ENCODE measurements at places on chromosomes 12 and 14. TPM values are rescaled to one million over a fixed set of nuclear protein-coding genes. Genes with fewer than 3 reads are reported as not detected.
A peak's percentile ranks its signal among the peaks of the same experiment; 100 is the strongest.

DNA sequence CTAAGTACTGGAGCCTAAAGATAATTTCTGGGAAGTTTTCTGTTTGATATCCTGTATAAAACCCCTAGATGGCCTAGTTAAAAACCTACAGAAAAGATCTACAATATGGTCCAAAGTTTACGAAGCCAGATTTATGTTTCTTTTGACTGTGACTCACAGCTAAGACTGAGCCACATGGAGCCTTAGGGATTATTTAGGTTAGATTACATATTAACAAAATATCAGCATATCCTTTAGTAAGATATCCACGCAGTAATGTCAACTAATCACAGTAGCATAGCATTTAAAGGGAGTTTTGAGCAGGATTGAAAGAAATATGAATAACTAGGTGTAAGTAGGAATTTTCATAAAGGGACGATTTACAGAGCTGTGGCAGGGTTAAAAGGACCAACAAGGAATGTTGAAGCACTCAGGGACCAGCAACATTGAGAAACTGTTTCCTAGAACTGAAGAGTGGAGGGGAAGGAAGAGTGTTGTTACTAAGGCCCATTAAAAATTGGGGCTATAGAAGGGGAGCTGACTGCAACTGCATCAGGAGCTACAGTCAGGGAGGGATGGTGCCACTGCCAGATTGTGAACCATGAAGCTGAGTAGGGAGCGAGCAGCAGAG is 155.5 kb downstream of the DACT1 start:
- DNase-seq: no peak

- DNase-seq: no peak
These were observed 16.6 kb upstream of the PLEK2 start for GRCh38 chr14:67428501-67429031.

GRCh38 chr14:103142721-103143302 is 19.6 kb downstream of the TNFAIP2 start:
- DNase-seq: no peak

DNA sequence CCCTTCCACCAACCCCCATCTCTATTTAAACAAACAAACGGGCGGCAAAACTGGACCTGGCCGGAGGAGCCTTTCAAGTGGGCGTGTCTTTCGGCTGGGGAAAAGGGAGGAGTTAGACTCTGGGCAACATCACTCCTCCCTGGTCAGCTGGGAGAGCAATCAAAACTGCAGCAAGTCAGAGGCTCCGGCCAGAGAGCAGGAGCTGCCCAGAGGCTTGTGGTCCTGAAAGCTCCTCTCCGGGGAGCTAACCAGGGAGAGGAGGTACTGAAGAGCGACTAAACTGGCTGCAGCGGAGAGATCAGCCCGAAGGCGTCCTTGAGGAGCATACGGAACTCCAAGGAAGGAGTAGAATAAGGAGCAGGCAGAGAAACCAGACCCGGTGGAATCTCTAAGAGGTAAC is at the start of gene NEUROD4:
TSS of gene NEUROD4 (plus strand) at position 191 of the 400 bp plus-strand sequence. CDS start 6,466 bp downstream, outside the sequence.
- DNase-seq: peak; percentile 11

- DNase-seq: peak; percentile 10
These were observed 38.6 kb downstream of the MGST1 start for GRCh38 chr12:16385782-16386646.

DNA sequence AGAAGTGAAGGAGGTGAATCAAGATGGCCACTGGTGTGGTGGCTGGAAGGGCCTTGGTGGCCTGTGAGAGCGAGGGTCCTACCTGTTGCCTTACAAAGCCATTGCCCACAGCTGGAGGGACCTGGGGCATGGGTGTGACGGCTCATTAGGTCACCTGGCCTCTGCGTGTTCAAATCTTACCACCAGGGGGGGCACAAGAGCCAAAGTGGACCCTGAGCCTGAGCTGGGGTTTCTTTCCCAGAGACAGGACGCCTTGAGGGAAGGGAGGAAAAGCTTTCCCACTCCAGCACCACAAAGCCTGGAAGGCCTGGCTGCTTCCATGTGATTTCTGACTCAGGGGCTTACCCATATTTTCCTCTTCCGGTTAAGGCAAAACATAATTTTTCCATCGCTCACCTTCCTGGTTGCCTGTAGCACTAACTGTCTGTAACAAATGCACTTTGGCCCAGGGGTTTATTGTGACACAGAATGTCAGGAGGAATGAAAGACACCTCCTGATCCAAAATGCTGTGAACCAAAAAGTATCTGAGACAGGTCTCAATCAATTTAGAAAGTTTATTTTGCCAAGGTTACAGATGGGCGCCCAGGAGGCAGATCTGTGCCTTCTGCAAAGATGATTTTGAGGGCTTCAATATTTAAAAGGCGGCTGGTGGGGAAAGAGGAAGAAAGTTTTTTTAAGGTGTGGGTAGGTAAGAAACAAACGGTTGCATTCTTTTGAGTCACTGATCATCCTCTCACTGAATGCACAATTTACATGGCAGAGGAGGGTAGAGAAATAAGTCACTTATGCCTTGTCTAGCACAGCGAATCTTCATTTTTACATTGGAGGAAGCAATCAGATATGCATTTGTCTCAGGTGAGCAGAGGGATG is 4.3 kb upstream of the CD9 start:
- peak; percentile 93 for DNase-seq

DNA sequence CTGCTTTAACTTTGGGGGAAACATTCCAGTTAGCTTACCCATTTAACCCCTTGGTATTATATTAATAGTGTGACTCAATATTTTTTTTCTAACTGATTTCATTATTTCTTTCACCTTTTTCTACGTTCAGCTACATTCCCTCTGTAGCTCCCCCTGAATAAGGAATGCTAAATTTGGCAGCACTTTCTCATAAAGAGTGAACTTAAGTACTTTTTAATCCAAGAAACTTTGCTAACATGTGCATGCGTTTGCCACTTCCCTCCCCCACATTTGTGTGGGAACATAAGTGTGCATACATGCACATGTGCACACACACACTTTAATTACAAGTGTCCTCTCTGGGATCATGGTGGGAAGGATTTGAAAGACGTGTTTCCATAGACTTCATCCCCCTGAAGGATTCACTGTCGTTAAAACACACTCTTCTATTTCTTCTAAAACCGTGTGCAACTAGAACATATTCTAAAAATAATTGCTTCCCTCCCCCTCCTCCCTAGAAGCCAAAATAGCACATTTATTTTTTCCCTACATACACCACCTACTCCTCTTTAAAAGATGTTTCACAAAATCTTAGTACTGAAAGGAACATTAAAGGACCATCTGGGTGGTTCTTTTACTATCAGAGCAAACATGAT is 142.6 kb downstream of the PPM1H start:
- DNase-seq: no peak

GRCh38 chr12:93571925-93572711 is at the start of gene SOCS2:
Gene SOCS2, plus strand, starts transcription at chr12:93572675. Its CDS starts 223 bp downstream, at chr12:93572898.
- no peak for DNase-seq

DNA sequence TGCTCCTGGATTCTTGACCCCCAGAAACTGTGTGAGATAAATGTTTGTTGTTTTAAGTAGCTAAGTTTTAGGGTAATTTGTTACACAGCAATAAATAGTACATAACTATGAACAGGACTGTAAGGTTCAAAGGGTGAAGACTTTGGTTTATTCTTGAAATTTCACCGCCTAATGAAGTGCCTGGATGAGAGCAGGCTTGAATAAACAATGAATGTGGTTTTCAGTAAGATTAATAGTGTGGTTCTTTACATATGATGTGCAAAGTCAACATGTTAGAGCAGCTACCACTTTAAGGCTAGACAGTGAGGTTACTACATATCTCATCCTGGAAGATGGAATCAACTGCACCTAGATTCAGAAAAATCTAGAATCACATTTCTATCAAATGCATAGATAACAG is 145.2 kb upstream of the BTG1 start:
- no peak for DNase-seq

GRCh38 chr12:84702001-84702400 is 210.6 kb downstream of the SLC6A15 start:
- no peak for DNase-seq

GRCh38 chr12:89946518-89947135 is 238.0 kb upstream of the ATP2B1 start:
- DNase-seq: no peak

DNA sequence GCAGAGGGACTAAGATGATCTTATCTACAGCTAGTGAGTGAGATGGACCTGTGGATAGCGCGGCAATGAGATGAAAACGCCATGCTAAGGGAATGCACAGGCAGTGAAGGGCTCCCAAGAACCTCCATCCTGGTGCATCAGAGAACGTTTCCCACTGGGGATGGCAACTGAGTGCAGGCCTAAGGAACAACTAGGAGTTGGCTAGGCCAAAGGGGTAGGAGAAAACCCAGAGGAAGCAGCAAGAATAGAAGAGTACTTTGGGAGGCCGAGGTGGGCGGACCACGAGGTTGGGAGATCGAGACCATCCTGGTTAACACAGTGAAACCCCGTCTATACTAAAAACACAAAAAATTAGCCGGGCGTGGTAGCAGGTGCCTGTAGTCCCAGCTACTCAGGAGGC is 24.6 kb upstream of the BATF start:
- no peak for DNase-seq

DNA sequence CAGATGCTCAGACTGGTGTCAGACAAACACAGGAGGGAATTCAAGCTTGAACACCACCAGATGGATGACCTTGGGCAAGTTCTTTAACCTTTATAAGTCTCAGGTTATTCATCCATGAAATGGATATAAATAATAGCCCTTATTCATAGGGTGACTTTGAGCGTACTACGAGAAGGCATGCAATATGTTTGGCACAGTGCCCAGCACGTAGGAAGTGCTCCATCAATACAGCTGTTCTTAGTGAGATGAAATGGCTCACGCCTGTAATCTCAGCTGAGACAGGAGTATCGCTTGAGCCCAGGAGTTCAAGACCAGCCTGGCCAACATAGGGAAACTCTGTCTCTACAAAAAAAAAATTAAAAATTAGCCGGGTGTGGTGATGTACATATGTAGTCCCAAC is 84.8 kb upstream of the FICD start:
- DNase-seq: no peak

GRCh38 chr14:55926007-55926406 is 192.2 kb upstream of the PELI2 start:
- no peak for DNase-seq

DNA sequence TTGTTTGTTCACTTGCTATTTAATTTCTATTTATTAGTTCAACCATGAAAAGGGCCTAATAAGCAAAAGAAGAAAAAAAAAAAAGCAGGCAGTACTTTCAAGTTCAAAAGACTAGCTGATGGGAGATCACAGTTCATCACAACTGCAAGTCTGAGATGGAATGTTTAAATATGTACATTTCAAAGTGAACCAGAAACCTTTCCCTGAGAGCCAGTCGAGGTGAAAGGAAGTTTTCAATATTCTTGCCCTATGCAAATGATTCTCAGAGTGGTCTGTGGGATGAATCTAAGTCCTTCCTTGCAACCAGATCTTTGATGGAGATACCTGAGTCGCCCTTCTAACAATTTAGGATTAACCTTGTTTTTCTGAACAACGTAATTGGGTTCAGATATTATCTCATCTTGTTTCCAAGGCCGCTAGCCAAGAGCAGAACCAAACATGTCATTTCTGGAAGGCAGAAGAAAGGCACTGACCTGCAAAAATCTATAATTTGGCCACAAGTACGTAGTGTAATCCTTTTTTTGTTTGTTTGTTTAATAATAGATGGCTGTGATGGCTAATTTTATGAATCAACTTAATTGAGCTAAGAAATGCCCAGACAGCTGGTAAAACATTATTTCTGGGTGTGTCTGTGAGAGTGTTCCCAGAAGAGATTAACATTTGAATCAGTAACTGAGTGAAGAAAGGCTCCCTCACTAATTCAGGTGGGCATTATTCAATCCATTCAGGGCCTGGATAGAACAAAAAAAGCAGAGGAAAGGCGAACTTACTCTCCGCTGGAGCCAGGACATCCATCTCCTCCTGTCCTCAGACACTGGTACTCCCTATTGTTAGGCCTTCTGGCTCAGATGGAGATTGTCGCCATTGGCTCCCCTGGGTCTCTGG is 171.1 kb upstream of the TMPO start:
- DNase-seq: no peak

- no peak for DNase-seq
These were observed 37.8 kb downstream of the CCDC92 start for GRCh38 chr12:123934829-123935228.

DNA sequence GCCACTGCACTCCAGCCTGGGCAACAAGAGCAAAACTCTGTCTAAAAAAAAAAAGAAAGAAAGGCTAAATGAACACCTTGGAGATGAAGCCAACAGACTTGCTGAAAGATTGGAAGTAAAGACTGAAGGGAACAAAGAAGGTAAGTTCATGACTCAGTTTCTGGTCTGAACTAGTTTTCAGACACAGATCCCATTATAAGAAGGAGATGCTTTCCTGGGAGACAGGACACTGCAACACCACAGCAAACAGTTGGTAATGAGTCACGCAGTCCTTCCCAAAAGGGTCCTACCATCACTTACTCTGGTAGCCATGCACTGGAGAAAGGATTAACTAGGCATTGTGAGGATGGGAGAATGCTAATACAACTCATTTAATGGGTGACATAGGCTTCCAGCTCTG is 97.2 kb downstream of the SSPN start:
- DNase-seq: no peak

- no peak for DNase-seq
These were observed 445.5 kb downstream of the EGLN3 start for GRCh38 chr14:33505266-33505962.

DNA sequence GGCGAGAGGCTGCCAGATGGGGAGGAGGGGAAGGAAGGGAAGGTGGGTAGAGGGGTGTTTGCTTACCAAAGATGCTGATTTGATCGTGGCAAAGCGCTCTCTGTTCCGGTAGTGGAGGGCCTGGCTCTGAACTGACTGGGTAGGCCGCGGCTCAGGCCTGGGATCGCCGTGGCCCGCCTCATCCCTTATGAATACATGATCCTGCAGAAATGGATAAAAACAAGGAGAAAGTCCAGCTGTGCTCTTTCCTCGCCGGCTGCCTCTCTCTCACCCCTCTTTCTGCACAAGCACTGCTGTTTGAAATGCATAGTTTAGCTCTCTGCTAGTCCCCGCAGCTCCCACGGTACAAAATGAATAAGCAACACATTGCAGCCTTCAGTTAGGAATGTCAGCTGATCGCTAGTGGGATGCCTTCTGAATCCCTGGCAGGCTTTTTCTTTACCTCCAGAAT is 53.8 kb downstream of the PEBP1 start:
- DNase-seq: no peak

- DNase-seq: no peak
These were observed 8.2 kb downstream of the SOCS2 start for GRCh38 chr12:93580682-93581081.

VASH1 gene
- 104 TPM for total RNA-seq

RHEBL1 gene
- total RNA-seq: 2.2 TPM

CLEC6A gene
- not detected for total RNA-seq

PAWR gene
- total RNA-seq: 99.3 TPM

SERPINA1 gene
- not detected for total RNA-seq

BEST3 gene
- 0.07 TPM for total RNA-seq

KRT77 gene
- not detected for total RNA-seq

MAX gene
- total RNA-seq: 50.4 TPM

ARHGAP9 gene
- total RNA-seq: under 0.01 TPM

FAM234B gene
- 12.8 TPM for total RNA-seq

CLECL1 gene
- total RNA-seq: not detected

MGAT4C gene
- total RNA-seq: not detected
